NCI-H2171 treated with DMSO at 0.1 percent for 48 hours (cell line): ENCODE measurements at places on chromosomes 7 and 10.

- DNase-seq: no peak
These were observed 165.7 kb downstream of the C7orf25 start for GRCh38 chr7:42746214-42746613.

GRCh38 chr7:3825491-3825890, 524.4 kb downstream of the SDK1 start:
- DNase-seq: peak; percentile 71

GRCh38 chr10:3438606-3439005, 266.0 kb upstream of the PITRM1 start:
- DNase-seq: no peak

- DNase-seq: no peak
These were observed 7.0 kb upstream of the DPYSL4 start for GRCh38 chr10:132179551-132180392.

- DNase-seq: no peak
These were observed 90.2 kb upstream of the GNA12 start for GRCh38 chr7:2934211-2934731.

- peak; percentile 23 for DNase-seq
These were observed 109.6 kb upstream of the STARD3NL start for GRCh38 chr7:38068461-38068860.

DNA sequence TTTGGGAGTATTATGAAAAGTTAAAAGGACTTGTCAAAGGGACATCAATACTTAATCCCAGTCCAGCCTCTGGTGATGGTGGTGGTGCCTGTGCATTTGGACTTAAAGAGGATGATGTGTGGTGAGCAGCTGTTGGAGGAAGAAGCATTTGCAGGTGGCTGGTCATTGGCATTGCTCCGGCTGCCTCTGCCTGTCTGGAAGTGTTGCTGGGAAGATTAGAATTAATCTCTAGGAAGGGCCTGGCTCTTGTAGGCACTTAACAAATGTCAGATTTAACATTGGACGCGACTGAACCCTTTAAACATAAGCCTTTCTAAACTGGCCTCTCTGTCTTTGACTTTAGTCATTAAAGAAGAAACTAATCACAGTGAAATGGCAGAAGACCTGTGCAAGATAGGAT, 58.8 kb downstream of the FIGNL1 start:
- DNase-seq: no peak

- peak; percentile 93 for DNase-seq
These were observed 332.0 kb upstream of the FZD1 start for GRCh38 chr7:90931986-90932916.

GRCh38 chr10:28679581-28680357, 2.4 kb downstream of the BAMBI start:
- DNase-seq: no peak

DNA sequence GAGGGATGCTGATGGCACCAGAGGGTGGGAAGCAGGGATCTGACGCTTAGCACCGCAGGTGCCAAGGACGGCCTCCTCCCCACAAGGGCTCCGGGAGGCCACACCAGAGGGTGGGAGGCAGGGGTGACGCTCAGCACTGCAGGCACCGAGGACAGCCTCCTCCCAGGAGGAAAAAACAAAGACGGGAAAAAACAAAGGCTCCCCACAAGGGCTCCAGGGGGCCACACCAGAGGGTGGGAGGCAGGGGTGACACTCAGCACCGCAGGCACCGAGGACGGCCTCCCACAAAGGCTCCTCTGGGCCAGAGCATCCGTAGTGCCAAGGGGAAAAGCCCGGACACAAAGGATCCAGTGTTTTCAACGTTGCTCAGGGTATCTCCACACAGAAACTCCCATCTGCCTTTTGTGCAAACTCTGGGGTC, 25.6 kb downstream of the DIP2C start:
- DNase-seq: no peak

GRCh38 chr7:4837803-4838625, 23.8 kb downstream of the PAPOLB start:
- peak; percentile 69 for DNase-seq

GRCh38 chr10:109411917-109412316, 511.4 kb downstream of the XPNPEP1 start:
- DNase-seq: no peak
